ENCODE measurements at places on chromosomes 5 and 9.

GRCh38 chr9:97853844-97854695, 1.0 kb downstream of the FOXE1 start:
- DNase-seq: no peak

DNA sequence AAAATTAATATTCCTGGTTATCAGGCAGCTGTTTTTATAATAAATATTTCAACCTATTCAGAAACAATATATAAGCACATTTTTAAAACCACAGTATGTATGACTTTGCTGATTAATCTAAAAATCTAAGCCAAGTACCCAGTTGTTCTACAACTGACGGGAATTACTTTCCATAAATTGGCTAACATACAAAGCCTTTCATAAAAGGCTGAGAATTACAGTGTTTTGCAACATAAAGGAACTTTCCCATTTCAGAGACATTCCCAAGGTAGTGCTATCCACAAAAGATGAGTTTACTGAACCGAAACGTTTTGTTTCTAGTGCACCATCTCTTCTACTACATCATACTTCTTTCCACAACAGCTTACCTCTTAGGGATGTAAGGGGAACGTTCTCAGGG, 7.2 kb downstream of the RNF145 start:
- no peak for DNase-seq

DNA sequence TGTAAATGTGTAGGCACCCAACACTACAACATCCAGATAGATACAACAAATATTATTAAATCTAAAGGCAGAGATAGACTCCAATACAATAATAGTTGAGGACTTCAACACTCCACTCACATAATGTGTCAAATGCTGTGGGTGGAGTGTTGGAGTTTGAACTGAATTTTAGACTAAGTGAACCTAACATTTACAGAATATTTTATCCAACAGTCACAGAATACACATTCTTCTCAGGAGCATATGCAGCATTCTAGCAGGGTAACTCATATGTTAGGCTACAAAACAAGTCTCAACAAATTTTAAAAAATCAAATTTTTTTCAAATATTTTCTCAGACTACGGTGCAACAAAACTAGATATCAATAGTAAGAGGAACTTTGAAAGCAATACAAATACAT, 648.7 kb upstream of the CDH18 start:
- DNase-seq: no peak

DNA sequence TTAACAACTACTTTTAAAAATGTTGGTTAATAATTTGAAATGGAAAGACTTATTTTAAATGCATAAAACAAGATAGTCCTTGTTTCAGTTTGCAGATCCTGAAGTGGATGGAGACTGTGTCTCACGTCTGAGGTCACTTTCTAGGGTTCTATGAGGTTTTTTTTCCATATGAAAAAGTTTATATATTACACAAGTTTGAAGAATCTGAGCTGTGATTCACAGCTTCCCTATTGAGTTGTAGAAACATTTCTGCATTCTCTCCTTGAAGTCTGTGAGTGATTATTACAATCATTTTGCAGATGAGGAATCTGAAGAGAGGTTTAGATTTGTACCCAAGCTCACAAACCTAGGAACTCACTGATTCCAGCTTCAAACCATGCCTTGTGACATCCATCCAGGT, 442.5 kb upstream of the KLF4 start:
- no peak for DNase-seq

- peak; percentile 46 for DNase-seq
These were observed 24.0 kb downstream of the GALNT10 start for GRCh38 chr5:154214371-154215106.

DNA sequence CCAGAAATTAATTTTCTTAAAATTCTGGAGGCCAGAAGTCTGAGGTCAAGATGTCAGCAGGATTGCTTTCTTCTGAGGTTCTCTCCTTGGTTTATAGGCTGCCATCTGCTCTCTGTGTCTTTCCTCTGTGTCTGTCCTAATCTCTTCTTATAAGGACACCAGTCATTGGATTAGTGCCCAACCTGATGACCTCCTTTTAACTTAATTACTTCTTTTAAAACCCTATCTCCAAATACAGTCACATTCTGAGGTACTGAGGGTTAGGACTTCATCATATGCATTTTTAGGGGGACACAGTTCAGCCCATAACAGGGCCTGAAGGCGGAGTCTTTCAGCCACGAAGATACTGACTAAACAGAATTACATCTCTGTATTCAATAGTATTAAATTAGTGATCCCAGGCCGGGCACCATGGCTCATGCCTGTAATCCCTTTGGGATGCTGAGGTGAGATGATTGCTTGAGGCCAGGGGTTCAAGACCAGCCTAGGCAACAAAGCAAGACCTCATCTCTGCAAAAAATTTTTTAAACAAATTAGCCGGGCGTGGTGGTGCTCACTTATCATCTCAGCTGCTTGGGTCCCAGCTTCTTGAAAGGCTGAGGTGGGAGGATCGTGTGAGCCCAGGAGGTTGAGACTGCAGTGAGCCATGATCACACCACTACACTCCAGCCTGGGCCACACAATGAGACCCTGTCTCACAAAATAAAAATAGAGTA, 5.9 kb upstream of the RPS6 start:
- DNase-seq: no peak

DNA sequence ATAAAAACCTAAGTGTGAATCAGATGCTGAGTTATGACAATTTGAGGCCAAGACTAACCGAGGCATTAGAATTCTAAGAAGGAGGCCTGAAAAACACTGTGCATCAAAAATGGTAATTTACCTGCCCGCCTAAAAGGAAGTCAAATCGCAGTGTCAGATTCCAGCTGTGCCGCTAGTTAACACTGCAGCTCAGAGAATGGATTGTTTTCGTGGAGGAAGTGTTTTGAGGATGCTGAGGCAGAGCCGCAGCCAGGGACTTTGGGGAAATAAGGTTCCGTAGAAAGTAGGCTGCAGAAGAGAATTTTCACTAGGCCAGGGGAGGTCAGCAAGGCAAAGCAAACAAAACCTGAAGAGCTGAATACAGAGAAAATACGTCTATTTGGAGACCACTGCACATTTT, 226.4 kb upstream of the ISL1 start:
- no peak for DNase-seq

GRCh38 chr5:24385617-24386016, 259.2 kb downstream of the CDH10 start:
- DNase-seq: no peak

DNA sequence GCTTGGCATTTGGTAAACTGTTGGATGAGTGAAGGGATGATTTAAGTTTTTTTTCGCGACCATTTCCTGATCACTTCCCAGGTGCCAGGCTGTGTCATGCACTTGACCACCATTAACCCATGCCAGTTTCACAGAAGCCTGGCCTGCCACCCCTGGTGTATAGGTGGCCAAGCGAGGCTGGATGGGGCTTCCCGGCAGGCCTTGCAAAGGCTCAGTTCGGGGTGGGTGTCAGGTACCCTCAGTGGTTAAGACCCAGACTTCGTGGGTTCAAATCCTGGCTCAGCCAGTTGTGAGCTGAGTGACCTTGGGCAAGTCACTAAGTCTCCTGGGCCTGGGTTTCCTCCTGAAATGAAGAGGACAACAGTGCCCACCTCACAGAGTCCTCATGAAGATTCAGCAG, 2.3 kb downstream of the MED22 start:
- no peak for DNase-seq

GRCh38 chr9:32940740-32941139, 60.7 kb downstream of the APTX start:
- DNase-seq: no peak

DNA sequence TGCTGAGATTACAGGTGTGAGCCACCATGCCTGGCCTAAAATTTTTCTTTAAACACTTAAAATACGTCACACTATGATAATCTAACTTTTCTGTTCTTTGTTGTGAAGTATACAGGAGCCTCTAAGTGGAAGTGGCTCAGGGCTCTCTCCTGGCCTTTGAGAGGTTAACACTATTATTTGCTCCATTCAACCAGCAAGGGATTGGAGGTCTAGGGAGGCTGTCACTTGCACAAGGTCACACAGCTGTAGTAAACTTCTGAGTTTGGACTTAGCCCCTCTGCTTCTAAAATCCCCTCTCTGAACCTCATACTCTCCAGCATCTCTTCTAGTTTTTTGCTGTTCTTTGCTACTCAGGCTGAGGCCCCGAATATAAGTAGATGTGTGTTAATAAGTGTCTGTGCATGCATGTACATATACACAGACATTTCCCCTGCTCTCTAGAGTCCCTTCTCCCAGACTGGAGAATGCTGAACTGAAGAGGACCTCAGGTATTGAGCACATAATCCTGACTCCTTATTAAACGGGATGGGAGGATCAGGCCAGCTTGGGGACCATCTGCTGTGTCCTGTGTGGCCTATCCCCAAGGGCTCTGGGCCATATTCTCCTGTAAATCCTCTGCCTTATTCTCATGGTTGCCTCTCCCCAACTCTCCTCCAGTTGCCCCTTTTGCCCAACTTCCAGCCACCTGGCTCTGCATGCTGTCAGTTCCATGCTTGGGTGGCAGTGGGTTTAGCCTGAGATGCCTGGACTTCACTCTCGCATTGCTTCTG, 87.0 kb upstream of the SPRY4 start:
- no peak for DNase-seq

DNA sequence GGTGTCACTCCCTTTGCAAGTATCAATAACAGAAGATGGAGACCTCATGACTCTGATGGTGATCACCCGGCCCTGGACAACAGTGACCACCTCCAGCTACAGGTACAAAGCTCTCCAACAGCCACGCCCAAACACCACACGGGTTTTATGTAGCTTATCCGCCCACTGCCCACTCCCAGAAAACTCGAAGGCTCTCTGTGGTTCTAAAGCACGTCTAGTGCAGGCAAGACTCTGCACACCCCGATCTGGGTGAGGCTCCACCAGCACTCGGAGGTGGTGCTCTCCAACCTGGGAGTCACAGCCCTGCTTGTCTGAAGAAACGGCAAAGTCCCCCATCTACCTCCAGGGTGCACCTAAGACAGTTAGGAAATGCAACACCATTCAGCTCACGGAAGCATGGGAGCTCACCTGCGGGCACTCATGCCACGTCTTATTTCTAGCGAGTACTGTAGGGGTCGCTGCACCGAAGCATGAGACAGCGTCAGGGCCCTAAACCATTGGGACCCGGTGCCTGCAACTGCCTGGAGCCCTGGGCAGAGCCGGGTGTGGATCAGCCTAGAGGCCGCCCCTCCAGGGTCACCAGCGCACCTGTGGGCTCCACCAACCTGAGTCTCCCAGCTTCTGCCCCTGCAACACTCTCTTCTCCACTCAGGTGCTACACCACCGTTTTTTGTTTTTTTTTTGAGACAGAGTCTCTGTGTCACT, 58.1 kb upstream of the ZNF354A start:
- no peak for DNase-seq

GRCh38 chr9:121711281-121711680, 59.8 kb downstream of the DAB2IP start:
- no peak for DNase-seq

DNA sequence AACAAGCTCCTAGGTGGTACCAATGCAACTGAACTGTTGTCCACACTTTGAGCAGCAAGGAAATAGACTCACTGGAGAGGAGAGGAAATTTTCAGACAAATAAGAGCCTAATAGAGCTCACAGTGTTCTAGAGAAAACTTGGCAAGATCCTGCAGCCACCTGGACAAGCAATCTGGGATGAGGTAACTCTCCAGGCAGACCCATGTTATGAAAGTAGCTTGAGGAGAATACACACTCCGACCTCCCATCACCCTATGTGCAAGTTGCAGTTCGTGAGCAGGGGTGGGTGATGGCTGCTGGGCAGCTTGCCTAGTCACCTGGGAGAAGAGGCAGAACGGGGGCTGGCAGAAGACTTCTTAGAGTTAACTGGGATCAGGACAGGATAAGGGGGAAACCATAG, 102.2 kb downstream of the KLF4 start:
- DNase-seq: no peak

- DNase-seq: no peak
These were observed 2.0 kb downstream of the CDC14B start for GRCh38 chr9:96617439-96618185.

DNA sequence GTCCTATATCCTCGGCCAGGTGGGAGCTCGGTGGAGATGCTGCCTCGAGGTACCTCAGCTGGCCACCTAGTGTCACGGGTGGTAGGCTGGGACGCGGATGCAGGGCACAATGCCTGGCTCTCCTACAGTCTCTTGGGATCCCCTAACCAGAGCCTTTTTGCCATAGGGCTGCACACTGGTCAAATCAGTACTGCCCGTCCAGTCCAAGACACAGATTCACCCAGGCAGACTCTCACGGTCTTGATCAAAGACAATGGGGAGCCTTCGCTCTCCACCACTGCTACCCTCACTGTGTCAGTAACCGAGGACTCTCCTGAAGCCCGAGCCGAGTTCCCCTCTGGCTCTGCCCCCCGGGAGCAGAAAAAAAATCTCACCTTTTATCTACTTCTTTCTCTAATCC, 2.0 kb downstream of the PCDHGC3 start:
- DNase-seq: peak; percentile 12

DNA sequence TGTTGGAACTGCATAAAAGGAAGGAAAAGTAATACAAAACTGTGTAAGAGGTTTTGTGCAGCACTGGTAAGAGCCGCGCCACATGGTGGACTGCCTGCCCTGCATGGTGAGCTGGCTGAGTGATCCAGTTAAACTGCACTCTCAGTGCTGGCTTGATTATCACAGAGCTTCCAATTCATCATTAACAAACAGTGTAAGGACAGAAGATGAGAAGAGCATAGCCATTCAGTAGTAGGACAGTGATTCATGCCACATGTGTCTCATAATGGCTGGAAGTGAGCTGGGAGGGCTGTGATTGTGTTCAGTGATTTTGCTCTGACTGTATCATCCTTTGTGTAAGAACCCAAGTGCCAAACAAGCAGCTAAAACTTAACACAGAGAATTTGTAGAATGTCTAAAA, 14.1 kb downstream of the ASPN start:
- no peak for DNase-seq

DNA sequence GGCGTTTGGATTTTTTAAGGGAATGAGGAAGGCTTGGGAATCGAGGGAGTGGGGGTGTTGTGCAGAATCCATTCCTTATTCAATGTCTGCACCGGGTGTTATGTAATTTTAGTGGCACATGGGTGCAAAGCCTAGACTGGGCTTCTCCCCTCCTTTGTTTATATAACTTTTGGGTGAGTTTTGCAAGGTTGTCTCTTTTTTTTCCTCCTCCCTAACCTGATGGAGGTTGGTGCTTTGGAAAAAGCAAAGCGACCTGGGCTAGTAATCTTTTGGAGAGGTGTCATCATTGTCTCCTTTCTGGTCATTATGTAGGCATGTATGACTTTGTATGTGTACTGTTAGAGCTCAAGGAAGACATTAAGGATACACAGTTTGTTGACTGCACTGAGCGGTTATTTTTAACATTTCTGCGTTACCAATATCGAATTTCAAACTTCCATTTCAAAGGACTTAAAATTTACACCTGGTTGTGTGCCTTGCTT, 3.1 kb downstream of the SMARCA2 start:
- no peak for DNase-seq

Measured in GM10248 (cell line).